ENCODE measurements at places on chromosomes 5 and 9.

- DNase-seq, result no peak
These were observed 117.4 kb downstream of the SLIT3 start for GRCh38 chr5:169183576-169183975.

DNA sequence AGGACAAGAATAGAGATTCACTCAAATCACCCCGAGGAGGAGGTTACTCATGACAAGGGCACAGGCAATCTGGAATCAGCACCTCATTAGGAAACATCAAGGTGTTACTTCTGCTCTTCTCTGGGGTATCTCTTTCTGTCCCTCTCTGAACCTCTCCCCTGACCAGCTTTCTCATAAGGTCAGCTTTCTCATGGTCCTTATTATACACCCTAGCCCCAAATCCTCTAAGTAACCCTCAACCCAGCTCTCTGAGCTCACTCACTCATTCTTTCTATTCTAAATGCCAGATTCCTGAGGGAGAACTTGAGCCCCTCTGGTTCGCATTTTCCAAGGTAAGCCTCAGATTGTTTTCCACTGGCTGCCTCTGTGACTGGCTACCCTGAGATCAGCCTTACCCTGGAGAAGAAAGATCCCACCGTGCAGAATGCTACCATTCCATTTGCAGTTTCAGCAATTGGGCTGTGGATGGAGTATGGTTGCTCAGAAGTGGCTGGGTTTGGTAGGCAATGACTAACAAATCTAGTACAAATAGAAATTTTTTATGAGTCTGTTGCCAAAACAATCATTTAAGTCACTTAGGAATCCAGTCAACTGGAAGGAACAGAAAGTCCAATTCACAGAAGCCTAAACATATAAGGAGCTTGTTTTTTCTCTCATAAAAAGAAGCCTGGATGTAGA lies 9.0 kb upstream of the TIMD4 start:
- no peak for DNase-seq

GRCh38 chr5:78253201-78253600 lies 41.3 kb downstream of the AP3B1 start:
- DNase-seq, result no peak

GRCh38 chr5:40674661-40675235 lies 5.0 kb upstream of the PTGER4 start:
- no peak for DNase-seq

- no peak for DNase-seq
These were observed 104.8 kb upstream of the CD180 start for GRCh38 chr5:67301285-67301903.

DNA sequence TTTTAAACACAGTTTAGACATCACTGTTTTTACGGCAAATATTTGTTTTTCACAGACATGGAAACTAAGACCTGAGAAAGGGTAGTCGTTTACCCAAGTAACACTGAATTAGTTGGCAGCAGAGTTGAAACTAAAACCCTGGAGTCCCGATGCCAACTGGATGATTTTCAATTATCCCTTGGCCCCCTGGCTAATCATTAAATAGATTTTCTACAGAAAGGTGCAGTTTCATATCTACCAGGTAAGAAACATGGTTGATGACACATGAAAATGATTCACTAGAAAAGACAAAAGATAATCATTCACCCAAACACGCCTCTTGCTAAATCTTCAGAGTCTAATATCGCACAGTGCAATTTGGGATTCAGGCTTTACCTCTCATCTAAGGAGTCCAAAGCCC lies 136.9 kb downstream of the SEMA5A start:
- DNase-seq, result no peak

GRCh38 chr5:14153071-14153864 lies 10.1 kb downstream of the TRIO start:
- no peak for DNase-seq

GRCh38 chr5:4879693-4880303 lies 260.3 kb upstream of the ADAMTS16 start:
- peak; percentile 94 for DNase-seq

- DNase-seq, result no peak
These were observed 194.1 kb upstream of the EFNA5 start for GRCh38 chr5:107864793-107865192.

GRCh38 chr9:6506571-6506970 lies 93.6 kb downstream of the UHRF2 start:
- DNase-seq, result no peak

- no peak for DNase-seq
These were observed 117.9 kb downstream of the ALDH1A1 start for GRCh38 chr9:72834994-72835393.

GRCh38 chr9:84283946-84284345 lies 56.6 kb downstream of the SLC28A3 start:
- DNase-seq, result no peak

- no peak for DNase-seq
These were observed 215.3 kb downstream of the SPOCK1 start for GRCh38 chr5:137283801-137284200.

- DNase-seq, result peak; percentile 66
These were observed 21.4 kb upstream of the FLT4 start for GRCh38 chr5:180670586-180671359.

- no peak for DNase-seq
These were observed 674.6 kb upstream of the SEMA6A start for GRCh38 chr5:117249086-117249815.

DNA sequence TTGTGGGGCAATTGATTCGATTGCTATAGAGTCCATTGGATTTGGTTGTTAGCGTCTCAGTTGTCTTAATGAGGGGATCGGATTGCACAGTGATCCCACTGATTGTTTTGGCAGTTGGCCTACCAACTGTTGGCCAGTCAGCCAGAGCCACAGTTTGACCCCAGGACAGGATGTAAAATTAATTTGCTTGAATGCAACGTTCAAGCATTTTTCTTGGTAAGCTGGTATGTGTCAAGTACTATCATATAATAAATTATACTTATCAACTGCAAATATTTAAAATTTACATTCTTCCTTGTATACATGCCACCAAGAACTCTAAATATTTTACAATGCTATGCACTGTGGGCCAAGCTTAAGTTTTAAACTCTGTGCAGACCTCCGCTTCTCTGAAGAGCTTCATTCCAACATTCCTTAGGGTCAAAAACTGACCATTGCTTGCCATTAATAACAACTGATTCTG lies 80.4 kb upstream of the OSMR start:
- DNase-seq, result no peak

GRCh38 chr5:777756-778161 lies 6.8 kb downstream of the ZDHHC11B start:
- DNase-seq, result no peak

DNA sequence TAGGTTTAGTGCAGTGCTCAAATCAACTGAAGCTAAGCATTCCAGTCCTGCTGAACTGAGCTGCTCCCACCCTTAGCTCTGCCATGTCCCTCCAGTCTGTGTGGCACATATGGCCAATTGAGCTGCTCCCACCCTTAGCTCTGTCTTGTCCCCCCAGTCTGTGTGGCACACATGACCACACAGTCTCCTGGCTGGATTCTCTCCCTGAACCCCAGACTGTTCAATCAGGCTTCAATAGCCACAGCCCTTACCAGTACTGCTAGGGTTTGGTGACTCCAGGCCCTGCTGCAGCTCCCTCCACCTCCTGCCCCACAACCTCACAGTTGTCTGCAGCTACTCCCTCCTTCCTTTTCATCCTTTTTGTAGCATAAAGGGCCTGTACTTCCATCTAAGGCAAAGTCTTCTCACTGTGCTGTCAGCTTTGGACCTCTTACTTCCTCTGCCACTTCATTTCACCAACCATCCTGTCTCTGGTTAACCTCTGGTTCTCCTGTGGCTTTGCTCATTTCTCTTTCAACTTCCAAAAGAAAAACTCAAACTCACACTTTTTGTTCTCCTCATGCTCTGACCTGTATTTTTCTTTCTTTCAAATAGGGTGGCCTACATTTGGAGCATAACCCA lies 50.8 kb downstream of the ADAMTS12 start:
- no peak for DNase-seq

GRCh38 chr5:177372910-177373309 lies 11.3 kb upstream of the SLC34A1 start:
- no peak for DNase-seq

DNA sequence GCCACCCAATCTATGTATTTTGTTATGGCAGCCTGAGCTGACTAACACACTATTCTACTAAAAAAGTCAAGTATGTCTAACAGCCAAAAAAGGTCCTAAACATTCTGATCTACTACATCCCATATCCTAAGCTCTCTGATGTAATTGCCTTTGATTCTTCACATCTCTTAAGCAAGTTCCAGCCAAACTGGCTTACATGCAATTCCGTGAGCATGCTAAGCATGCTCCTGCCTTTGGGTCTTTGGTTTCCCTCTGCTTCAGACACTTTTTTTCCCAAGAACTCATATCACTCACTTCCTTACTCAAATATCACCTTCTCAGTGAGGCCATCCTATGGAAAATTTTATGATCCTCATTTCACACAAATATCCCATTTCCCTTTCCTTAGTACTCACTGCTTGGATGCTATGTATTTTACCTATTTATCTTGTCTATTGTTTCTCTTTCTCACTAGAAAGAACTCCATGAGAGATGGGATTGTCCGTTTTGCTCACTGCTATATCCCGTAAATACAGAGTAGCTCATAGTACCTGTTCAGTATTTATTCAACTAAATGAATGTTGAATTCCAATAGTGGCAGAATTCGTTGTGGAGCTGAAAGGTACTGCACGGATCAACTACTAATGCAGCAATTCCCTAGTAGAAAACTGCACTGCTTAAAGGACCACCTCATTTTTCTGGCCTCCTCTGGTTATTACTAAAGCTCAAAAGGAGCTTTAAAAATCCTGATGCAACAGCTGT lies 2.3 kb upstream of the SLC12A2 start:
- no peak for DNase-seq

DNA sequence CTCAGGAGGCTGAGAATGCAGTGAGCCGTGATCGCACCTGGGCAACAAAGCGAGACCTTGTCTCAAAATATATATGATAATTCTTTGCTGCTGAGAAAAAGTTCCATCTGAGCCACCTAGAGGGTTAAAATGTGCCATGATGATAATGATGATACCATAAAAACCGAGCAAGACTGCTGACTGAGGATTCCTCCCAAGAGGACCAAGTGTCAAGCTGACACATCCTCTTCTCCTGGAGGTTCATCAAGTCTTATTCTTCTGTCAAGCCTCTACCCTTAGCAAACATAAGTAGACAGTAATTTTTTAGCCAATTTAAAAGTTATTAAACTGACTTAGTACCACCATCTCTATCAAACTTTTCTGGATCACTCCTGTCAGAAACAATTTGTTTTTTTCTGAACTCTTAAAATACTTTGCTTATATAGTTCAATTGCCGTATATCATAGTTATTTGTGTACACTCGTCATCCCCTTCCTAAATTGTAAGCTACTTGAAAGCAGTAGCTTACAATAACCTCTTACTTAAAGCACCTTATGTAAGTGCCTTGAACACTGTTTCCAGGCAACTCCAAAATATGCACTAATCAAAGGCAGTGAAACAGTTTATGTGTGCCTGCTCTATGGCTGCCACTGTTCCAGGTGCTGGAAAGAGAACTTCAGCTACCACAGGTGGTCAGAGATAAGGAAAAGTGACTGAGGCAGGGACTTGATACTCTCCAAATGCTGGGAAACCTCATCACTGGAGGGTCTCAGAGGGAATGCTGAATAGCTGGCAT lies 57.4 kb downstream of the SCAI start:
- no peak for DNase-seq

DNA sequence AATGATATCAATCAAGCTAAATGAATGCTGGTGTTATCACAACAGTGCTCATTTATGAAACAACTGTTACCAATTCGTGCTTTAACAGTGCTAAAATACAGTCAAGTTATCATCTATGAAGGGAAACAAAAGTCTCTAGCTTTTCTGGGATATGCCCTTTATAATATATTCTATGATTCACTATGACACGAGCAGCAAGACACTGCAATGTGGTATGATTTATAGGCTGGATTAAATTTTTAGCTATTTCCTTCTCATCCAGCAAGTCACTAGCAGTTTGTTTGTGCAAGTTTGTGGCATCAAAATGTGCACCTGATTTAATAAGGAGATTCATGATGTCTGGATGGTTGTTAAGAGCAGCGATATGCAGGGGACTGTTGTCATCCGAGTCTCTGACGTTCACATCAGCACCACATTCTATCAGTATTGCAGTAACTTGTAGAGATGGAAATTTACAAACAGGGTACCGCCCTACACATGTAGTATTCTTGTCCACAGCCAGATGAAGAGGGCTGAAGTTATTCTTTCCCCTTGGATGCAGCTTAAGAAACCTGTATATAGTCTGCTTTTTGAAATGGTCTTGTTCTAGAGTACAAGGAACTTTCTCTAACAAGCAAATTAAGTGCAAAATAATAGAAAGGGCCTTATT lies 20.3 kb downstream of the FEM1C start:
- DNase-seq, result no peak

DNA sequence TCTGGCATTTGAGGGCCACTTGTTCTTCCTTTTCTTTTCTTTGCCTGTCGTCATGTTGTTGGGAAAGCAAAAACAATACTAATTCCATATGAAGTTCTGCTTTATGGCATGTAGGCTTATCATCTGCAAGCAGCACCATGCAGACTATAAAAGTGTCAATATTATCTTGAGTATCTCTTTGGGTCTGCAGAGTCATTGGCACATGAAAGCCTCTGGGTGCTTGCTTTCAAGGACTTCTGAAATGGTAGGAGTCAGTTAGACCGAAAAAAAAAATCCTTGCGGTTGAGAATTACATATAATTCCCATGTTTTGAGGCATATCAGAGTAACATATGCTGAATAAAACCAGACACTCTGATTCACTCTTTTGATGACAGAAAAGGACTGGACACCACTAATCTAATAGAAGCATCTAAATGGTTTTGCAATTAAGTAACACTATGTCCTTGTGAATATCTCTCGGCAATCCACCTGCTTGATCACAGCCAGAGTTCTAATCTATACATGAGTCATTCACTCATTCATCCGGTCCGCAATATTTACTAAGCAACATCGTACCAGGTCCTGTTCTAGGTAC lies 44.4 kb downstream of the GNAQ start:
- DNase-seq, result no peak

DNA sequence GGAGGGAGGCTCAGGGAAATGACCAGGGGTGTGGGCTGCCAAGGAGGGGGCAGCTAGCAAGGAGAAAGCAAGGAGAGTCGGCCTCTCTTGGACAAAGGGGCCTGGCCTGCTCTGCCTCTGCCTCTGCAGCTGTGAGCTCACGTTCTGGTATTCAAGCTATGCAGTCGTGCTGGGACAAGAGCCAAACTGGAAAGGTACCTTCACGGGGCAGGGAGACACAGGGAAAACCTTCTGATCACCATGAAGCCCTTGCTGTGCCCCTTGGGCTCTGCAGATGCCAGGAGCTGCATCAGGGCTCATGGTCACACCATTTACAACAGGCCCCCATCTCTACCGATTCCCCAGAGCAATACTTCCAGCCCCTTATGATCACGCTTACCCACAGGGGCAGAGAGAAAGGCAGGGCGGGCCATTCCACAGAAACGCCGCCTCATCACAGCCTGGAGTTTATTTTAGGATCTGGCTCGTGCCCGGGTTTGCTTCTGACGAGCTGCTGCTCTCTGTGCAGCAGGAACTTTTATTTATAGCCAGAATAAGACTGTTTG lies 63.2 kb downstream of the PRRT1B start:
- no peak for DNase-seq

- no peak for DNase-seq
These were observed 22.3 kb downstream of the CAAP1 start for GRCh38 chr9:26870292-26870691.

- DNase-seq, result no peak
These were observed 1.7 kb downstream of the ADRA1B start for GRCh38 chr5:159917994-159918393.
